SK-N-SH (cell line): ENCODE measurements at places on chromosomes 2 and 18. TPM values are rescaled to one million over a fixed set of nuclear protein-coding genes. Genes with fewer than 3 reads are reported as not detected.

VIT gene
- polyA plus RNA-seq = not detected in 2 replicates

ZSWIM2 gene
- 0.05 and 0.06 TPM in 2 replicates for polyA plus RNA-seq

CCBE1 gene
- 5.0 and 7.3 TPM in 2 replicates for polyA plus RNA-seq

ONECUT2 gene
- 0.10 and 0.16 TPM in 2 replicates for polyA plus RNA-seq

POTEI gene
- polyA plus RNA-seq = 0.03 TPM in 1 of 2 replicates, not detected in the other

NFATC1 gene
- polyA plus RNA-seq = 0.02 TPM in 1 of 2 replicates, not detected in the other

HDAC4 gene
- 3.9 and 5.5 TPM in 2 replicates for polyA plus RNA-seq

SERPINB3 gene
- 0.07 TPM in 1 of 2 replicates, not detected in the other for polyA plus RNA-seq
